H7 (cell line): ENCODE measurements at places on chromosomes 4 and X. TPM values are rescaled to one million over a fixed set of nuclear protein-coding genes. Genes with fewer than 3 reads are reported as not detected.

DNA sequence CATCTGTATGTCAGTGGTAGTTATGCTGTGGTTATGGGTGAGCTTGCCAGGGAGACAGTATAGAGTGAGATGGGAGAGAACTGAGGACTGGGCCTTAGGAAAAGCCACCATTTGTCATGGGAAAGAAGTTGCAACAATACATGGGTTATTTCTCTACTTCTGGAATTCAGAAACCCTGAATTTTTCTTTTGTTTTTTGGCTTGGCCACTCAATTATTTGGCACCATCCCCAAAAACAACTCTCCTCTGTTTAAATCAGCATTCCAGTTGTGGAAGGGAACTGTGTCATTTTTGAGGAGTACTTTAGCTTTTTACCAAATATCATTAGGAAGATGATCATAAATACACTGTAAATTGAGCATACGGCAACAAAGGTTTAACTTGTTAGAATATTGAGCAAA is 41.1 kb upstream of the ACSL4 start:
- no peak for DNase-seq

- DNase-seq: no peak
Measured at GRCh38 chrX:129823522-129823921, 20.2 kb downstream of the ZDHHC9 start.

- DNase-seq: no peak
Measured at GRCh38 chr4:56464581-56464980, 2.8 kb upstream of the SRP72 start.

- DNase-seq: no peak
Measured at GRCh38 chr4:184358521-184359232, 115.7 kb downstream of the IRF2 start.

- no peak for DNase-seq
Measured at GRCh38 chr4:76302826-76303438, 3.6 kb upstream of the STBD1 start.

DNA sequence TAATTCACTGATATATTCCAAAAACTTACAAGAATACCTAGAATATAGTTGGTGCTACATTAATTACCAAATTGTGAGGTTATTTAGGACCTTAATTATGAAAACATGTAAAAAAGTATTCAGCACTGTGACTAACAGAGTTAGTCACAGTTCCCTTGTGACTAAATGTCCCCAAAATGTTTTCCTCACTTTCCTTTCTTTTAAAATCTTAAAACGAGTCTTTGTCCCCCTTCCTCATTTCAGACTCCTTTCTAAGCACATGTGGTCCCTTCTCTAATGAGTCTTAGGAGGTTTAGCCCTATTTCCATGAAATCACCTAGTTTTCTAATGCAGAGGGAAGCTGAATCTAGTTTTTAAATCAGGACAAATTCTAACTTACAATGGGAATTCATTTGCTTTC is 175.0 kb downstream of the PPP3CA start:
- no peak for DNase-seq

GRCh38 chr4:141637565-141637964 is 1.2 kb downstream of the IL15 start:
- DNase-seq: no peak

GRCh38 chrX:47623540-47624027 is 3.9 kb upstream of the SYN1 start:
- peak; percentile 95 for DNase-seq

GRCh38 chrX:55005256-55005655 is 5.1 kb downstream of the APEX2 start:
- DNase-seq: no peak

DNA sequence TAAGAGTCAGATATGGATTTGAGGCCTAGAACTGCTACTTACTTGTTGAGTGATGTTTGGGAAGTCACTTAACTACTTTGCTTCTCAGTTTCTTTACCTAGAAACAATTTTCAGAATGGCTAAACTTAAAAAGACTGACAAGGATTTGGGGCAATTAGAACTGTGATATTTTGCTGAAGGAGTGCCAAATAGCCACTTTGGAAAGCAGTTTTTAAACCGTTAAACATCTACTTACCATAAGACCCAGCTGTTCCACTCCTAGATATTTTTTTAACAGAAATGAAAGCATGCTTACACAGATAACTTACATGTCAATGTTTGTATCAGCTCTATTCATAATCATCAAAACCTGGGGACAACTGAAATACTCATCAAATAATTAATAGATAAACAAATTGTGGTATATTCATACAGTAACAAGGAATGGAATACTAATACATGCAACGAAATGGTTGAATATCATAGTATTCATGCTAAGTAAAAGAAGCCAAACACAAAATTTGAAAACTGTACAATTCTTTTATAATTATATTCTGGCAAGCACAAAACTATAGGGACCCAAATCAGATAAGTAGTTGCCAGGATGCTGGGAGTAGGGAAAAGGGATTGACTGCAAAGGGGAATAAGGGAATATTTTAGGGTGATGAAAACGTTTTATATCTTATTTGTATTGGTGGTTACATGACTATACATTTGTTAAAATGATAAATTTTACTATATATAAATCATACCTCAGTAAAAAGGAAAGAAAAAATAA is 24.0 kb downstream of the RPA4 start:
- no peak for DNase-seq

DNA sequence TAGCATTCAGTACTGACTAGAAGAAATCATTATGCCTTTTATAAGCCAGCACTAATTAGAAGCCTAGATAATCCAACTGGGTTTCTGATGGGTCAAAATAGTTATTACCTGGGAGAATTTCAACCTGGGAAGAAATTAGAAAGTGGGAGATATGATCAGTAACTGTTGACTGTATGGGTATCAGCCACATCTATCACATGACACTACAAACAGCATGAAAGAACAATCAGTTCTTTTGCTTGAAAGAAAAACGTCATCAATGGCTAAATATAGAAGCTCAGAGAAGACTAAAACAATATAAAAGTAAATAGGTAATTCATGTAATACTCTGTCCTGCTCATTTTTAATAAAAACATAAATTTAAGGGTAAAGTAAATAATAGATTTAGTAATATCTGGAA is 145.1 kb downstream of the CAMK2D start:
- no peak for DNase-seq

- no peak for DNase-seq
Measured at GRCh38 chr4:176656108-176656507, 136.6 kb downstream of the VEGFC start.

DNA sequence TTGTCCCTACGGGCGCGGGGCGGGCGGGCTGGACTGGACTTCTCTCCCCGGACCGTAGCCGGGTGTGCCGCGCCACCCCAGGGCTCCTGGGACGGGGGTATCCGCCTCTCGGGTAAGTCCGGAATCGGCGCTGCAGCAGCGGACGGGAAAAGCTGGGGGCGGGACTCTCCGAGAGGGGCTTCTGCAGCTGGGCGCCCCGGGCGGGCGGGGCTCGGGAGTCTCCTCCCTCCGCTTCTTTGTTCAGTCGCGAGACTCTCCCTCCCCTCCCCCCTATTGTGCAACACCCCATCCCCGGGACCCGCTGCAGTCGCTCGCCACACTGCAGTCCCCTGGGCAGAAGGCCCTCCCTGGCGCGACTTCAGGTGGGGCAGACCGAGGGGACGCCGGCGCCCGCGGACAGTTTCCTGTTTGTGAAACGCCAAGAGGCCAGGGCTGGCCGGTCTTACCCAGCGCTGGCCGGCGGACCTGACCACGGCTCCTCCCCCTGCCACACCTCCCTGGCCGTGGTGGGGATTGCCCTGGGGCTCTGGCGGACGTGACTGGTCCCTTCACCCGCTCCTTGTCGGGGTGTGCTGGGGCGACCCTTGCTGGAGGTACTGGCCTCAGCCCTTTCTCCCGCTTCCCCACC is 966 bp downstream of the CCNG2 start:
- peak; percentile 95 for DNase-seq

- DNase-seq: no peak
Measured at GRCh38 chrX:48590203-48591103, 6.8 kb upstream of the WDR13 start.

GRCh38 chr4:23805450-23805851 is 84.4 kb downstream of the PPARGC1A start:
- no peak for DNase-seq

- no peak for DNase-seq
Measured at GRCh38 chr4:78081541-78081940, 24.4 kb downstream of the FRAS1 start.

GRCh38 chrX:50747471-50747900 is 66.5 kb downstream of the SHROOM4 start:
- DNase-seq: peak; percentile 20

DNA sequence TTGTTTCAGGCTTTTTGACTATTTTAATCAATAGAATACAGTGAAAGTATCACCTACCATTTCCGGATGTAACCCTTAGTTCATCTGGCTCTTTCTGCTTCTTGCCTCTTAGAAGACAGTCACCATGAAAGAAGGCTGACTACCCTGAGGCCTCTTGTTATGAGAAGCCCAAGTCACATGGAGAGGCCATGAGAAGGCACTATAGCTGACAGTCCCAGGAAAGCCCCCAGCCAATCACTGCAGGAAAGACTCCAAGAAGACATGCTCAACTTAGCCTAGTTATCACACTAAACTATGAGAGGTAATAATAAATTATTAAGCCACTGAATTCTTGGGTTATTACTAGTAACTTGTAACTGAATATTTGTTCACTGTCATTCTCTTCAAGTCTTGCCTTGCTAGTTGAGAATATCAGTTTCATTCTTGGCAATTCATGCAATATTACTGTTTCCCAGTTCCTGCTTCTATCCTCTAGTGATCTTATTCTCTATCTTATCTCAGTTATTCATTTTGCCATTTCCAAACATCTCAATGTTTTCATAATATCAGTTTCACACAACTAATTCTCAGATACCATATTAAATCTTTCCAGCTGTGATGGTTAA is 57.1 kb upstream of the GUCY1A1 start:
- DNase-seq: no peak

- no peak for DNase-seq
Measured at GRCh38 chr4:183142571-183143550, 43.8 kb downstream of the WWC2 start.

DNA sequence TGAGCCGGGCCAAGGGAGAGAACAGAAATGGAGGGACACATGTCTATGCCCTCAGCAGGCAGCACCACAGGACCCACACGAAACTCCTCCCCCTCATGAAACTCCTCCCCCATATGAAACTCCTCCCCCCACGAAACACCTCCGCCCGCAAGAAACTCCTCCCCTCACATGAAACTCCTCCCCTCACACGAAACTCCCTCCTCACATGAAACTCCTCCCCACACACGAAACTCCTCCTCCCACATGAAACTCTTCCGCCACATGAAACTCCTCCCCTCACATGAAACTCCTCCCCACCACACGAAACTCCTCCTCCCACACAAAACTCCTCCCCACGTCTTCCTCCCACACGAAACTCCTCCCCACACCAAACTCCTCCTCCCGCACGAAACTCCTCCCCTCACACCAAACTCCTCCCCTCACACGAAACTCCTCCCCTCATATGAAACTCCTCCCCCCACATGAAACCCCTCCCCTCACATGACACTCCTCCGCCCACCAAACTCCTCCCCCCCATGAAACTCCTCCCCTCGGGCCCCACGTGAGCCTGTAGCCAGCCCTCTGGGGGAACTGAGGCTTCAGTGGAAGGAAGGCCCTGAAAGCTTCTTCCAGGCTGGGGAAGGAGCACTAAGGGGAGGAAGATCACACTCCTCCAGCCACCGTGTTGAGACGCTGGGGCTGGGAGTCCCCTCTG is 15.2 kb downstream of the ADRA2C start:
- peak; percentile 75 for DNase-seq

DNA sequence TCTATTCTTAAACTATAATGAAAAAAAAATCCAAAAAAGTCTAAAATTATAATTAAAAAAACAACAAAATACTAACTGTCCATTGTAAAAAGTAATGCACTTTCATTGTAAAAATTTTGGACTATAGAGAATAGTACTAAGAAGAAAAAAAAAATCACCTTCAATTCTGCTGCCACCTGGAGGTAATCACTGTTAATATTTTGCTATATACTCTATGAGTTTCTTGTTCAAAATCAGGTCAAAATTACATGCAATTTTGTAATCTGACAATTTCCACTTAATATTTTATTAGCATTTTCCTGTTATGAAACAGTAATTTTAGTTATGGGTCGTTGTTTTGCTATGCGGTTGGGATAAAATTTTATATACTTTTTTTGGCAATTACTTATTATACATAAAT is 62.0 kb downstream of the HTT start:
- DNase-seq: no peak

DNA sequence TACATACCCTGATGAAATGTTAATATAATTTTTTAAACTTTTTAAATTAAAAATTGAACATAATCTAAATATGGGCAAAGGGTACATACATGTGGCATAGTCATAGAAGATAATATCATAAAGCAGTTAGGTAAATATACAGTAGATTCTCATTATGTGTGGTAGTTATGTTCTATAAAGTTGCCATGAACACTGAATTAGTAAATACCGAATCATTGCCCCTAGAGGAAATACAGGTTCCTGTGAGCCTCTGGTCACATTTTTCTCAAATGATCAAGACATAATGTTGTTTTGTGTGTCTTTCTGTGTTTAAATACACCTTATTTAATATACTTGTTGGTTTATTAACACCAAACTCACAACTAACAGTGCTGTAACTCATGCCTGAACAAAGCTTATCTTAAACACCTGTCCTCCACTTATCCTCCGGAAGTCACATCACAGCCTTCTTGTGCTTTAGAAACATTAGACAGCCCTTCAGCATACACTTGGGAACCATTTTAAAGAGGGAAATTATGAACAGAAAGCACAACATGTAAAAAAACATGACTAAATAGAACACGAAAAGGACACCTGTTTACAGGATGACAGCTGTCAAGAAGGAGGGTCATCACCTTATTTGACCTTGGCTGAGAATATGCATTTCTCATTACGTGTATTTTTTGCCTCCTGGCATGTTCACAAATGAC is 169.4 kb upstream of the NAP1L5 start:
- DNase-seq: no peak

- peak; percentile 71 for DNase-seq
Measured at GRCh38 chr4:102501447-102501696, 213 bp downstream of the NFKB1 start.

The SPANXN1 gene
- not detected in 2 replicates for total RNA-seq

The GAR1 gene
- total RNA-seq: 9.7 and 12.7 TPM in 2 replicates

The USP17L17 gene
- not detected in 2 replicates for total RNA-seq

The TEX13D gene
- 0.04 TPM in 1 of 2 replicates, not detected in the other for total RNA-seq

The TRIM61 gene
- 0.14 and 0.30 TPM in 2 replicates for total RNA-seq

The CD99L2 gene
- 38.1 and 59.3 TPM in 2 replicates for total RNA-seq

The HTN1 gene
- total RNA-seq: not detected in 2 replicates

The XPNPEP2 gene
- total RNA-seq: 0.10 and 0.52 TPM in 2 replicates

The ALG13 gene
- total RNA-seq: 28.0 and 31.6 TPM in 2 replicates

The MAPK10 gene
- total RNA-seq: 11.6 and 13.7 TPM in 2 replicates
